Urothelium cell line (cell line): ENCODE measurements at places on chromosomes 7 and 10.
A peak's percentile ranks its signal among the peaks of the same experiment; 100 is the strongest.

DNA sequence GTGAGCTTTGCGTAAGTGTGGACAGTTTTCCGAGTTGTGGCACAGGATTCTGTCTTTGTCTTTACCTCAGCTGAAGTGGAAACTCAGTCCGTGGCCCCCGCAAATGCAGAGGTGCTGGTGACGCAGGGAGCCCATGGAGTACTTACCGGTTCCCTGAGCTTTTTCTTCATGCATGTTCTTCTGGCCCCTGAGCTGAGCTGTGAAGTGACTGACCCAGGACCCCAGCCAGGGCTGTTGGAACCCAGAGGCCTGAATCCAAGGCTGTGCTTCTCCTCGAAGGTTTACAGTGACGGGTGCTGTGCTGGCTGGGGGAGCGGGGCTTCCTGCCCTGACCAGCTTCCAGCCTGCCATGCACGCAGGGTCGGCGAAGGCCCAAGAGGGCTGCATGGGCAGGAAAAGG lies 223.5 kb downstream of the GLRX3 start:
- no peak for DNase-seq

DNA sequence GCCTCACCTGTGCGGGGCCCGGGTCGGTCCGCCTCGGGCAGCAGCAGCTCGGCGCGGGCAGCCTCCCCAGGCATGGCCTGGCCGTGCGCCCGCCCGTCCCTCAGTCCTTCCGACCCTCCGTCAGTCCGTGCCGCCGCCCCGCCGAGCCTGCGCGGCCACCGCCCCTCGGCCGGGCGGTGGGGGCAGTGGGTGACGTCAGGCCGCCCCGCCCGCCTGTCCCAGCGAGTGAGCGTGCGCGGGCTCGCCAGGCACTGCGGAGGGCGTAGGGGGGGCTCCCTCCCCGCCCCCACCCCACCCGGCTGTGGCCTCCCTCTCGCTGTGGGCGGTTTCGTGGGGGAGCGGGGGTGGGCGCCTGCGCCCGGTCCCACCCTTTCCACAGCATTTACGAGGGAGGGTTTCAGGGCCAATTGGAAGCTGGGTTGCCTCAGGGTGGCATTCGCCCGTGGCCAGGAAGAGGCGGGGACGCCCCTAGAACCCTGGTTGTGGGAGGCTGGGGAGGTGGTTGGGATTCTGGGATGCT lies at the start of gene NACAD:
Gene NACAD, minus strand, starts transcription at position 149 of the 520 bp plus-strand sequence. Its CDS starts 75 bp downstream, at position 74.
- DNase-seq: no peak

- no peak for DNase-seq
Observed at GRCh38 chr7:134552105-134552504, 3.2 kb downstream of the AKR1B15 start.

DNA sequence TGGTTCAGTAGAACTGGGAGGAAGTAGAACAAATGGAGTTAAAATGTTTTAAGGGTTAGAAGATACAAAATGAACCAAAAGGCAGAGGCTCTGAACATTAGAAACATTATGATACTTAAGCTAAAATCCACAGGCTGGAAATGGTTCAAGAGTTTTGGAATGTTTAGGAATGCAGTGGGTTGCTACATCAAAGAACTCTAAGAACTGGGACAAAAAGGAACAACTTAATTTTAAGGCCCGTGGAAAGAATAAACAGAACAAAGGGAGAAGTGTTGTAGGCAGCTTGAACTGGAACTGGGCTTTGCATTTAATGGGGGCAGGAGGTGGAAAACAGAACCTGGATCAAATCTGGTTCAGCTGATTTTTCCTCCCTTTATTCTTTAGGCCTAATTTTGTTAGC lies 3.5 kb upstream of the C7orf25 start:
- no peak for DNase-seq

DNA sequence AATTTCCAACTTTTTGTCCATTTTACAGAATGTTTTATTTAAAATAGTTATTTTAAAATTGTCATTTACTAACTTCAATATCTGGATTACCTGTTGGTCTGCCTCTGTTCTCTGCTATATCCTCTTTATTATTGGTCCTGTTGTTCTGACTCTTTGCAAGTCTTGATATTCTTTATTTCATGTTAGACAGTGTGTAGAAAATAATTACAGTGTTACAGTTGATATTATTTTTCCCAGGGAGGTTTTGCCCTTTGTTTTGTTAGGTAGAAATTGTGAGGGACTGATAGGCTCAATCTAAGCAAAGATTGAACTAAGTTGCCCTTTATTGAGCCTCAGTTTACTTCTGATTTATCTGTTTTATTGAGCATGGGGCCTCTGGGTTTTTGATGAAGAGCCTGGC lies 49.4 kb upstream of the CADPS2 start:
- no peak for DNase-seq

- DNase-seq: no peak
Observed at GRCh38 chr7:46226860-46227259, 305.8 kb upstream of the IGFBP3 start.

GRCh38 chr7:145817687-145818086 lies 298.9 kb upstream of the CNTNAP2 start:
- no peak for DNase-seq

- DNase-seq: no peak
Observed at GRCh38 chr10:87918254-87918859, 54.9 kb downstream of the PTEN start.

- no peak for DNase-seq
Observed at GRCh38 chr10:79073784-79074432, 5.1 kb downstream of the ZMIZ1 start.

- peak; percentile 30 for DNase-seq
Observed at GRCh38 chr7:31948029-31948428, 122.2 kb downstream of the PDE1C start.

GRCh38 chr10:24645784-24646183 lies 77.9 kb downstream of the ARHGAP21 start:
- DNase-seq: no peak

DNA sequence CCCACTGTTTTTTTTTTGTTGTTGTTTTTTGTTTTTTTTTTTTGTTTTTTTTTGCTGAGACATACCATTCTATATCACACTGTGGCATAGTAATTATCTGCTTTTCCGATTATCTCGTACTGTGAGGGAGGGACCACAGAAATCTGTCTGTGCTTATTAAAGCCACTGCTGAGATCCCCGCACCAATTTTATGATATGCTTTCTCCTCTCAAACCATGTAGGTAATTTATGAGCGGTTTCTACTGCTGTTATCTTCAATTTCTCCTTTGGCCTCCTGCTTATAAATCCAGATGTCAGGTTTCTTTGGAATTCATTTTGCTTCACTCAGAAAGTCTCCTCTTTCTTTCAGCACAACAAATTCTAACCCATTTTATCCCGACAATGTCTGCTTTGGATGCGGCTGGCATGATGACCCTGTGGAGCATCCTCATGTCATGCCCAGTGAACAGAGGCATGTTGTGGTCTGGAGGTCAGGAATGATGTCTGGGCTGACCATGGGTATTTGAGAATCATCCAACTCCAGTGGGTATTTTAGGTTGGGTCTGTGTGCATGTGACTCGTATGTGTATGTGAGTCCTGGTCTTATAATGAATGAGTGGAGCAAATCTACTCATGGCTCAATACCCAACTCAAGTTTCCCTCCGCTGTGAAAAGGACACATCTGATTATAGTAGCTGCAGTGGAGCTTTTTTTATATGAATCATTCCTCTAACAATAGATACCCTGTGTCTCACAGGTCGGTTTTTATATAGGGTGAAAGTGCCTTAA lies 213.4 kb downstream of the GALNT17 start:
- DNase-seq: no peak

- DNase-seq: no peak
Observed at GRCh38 chr10:93039721-93040120, 20.9 kb upstream of the CYP26C1 start.

DNA sequence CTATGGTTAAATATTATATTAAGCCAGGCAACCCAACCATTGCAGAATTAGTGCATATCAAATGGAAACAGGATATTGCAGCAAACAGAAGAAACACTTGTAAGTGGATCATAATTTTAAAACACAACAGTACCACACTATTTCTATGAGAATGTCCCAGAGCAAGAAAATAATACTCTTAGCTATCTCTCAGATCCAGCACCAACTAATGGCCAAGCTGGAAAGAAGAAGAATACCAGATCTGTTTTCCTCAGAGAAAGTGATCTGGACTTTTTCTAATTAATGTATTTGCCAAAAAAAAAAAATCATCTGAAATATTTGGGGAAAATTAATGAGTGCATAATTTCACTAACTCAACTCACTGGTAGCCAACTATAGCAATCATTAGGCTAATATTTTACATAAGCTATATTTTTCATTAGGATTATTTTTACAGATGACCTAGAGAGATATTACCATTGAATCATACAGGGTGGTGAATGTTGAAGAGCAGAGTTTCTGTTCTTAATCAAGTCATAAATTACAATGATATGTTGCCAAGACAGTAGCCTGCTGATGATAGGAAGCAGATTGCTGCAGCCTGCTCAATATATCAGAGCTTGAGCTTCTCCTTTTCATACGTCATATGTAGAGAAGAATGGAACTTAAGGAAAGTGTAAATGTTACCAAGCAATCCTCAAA lies 995.4 kb upstream of the LRRN3 start:
- no peak for DNase-seq

- DNase-seq: peak; percentile 50
Observed at GRCh38 chr10:3500408-3500856, 284.6 kb downstream of the KLF6 start.

DNA sequence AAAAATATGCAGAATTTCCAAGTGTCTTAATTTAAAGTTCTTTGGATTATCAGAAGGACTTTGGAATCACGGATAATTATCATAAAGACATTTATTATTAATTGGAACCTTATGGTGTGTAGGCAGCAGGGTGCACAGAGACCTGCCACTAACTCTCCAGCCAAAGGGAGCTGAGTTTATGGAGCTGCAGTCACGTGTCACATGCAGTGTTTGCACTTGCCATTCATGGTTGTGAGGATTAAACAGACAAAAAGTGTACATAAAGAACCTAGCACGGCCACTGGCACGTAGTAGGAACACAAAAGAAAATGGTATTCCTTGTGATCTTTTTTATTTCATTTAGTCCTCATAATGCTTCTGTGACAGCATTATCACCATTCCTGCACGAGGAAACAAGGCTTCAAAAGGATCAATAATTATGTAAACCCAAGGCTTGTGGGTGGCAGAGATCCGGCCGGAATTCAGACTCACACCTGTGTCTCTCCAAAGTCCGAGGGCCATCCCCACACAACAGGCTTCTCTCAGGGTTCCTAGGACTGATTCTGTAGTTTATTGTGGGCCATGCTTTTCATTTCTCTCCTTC lies 143.9 kb upstream of the STK17A start:
- no peak for DNase-seq

DNA sequence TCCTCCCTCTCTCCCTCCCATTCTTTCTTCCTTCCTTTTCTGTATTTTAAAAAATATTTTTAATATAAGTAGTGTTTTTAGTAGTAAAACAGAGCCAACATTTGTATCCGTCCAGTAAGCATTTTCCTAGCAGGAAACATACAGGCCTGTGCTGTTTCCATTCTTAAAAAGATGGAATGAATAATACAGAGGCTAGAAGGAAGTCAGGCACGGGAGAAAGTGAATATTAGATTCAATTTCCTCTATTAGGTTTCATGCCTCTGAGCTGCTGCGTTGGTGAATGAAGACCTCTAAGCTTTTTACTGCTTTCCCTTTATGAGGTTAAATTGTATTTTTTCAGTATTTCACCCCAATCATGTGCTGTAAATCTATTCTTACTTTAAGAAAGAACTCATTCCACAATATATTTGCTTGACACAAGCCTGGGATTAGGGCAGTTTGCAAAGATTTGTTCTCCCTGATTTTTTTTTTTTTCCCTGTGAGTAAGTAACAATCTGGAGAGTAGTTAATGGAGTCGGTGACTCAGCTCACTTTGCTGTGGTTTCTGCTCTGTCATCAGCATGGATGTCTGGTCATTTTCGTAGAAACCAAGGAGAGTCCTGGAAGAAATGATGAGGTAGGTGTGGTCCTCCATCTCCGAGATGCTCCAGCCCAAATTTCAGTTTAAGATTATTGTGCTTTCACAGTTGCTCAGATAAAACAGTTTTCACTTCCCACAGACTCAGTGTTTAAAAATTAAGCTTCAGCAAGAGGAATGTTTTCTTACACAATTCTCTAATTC lies 76.1 kb upstream of the PITRM1 start:
- DNase-seq: peak; percentile 31

DNA sequence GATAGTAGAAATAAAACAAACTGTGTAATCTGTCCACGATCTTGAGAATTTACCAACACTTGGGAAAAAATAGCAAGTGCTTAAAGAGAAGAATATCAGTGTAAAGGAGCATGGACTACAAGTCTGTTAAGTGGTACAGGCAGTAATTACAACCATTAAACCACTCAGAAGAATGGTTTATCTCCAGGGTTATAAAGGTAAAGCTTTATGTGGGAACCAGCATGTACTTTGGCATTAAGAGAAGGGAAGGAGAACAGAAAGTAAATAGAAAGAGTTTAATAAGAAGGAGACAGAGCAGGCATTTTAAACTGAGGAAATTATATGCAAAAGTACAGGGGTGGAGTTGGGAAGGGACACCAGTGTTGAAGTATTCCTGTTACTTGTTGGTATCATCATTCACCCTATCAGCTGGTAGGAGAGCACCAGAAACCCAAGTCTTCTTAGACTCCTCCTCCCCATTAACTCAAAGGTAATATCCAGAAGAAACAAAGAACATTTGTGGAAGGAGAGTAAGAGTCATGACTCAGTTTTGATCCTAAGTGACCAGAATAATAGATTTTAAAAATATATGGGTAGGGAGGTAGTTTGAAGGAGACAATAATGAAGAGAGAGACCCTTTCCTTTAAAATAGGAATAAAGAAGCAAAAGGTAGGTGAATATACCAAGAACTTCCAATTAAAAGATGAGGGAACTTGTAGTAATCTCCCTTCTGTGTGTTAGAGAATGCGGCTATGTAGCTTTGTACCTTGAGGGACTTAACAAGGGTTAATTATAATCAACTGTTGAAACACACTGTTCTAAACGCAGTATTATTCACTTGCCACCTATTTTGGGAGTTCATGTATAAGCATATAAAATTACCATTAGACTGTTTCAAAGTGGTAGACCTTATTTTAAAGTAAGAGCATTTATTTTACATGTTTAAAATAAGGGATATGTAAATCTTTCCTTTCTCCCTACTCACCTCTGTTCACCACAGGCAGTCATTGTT lies 92.1 kb upstream of the STRIP2 start:
- no peak for DNase-seq

- no peak for DNase-seq
Observed at GRCh38 chr7:22934023-22934422, 79.9 kb downstream of the HYCC1 start.

- DNase-seq: no peak
Observed at GRCh38 chr7:157817944-157818700, 481.3 kb downstream of the DNAJB6 start.

GRCh38 chr7:149046416-149046815 lies 18.1 kb upstream of the PDIA4 start:
- DNase-seq: no peak
